Gastroesophageal sphincter (tissue), 4 donors: ENCODE measurements at places on chromosomes 11 and 22.
A peak's percentile ranks its signal among the peaks of the same experiment; 100 is the strongest.

- ATAC-seq = peak; percentile 97
Measured at GRCh38 chr22:38923463-38924346, 33.7 kb upstream of the APOBEC3A start.

DNA sequence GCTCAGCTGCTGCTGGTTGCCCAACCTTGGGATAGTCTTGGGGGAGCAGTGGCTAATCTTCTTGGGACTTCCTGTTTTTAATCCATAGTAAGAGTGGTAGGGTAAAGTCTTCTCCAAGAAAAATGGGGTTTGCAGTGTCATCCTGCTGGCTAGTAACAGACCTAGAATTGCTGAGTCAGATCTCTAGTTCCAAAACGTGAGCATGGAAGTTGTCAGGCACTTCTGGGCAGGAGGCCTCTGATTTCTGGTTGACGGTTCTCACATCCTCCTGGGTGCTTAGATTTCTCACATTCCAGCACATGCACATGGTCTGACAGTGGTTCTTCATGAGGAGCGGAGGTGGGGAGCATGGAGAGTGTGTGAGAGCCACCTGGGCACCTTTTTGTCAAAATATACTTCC is 410.0 kb downstream of the OPCML start:
- no peak for ATAC-seq

DNA sequence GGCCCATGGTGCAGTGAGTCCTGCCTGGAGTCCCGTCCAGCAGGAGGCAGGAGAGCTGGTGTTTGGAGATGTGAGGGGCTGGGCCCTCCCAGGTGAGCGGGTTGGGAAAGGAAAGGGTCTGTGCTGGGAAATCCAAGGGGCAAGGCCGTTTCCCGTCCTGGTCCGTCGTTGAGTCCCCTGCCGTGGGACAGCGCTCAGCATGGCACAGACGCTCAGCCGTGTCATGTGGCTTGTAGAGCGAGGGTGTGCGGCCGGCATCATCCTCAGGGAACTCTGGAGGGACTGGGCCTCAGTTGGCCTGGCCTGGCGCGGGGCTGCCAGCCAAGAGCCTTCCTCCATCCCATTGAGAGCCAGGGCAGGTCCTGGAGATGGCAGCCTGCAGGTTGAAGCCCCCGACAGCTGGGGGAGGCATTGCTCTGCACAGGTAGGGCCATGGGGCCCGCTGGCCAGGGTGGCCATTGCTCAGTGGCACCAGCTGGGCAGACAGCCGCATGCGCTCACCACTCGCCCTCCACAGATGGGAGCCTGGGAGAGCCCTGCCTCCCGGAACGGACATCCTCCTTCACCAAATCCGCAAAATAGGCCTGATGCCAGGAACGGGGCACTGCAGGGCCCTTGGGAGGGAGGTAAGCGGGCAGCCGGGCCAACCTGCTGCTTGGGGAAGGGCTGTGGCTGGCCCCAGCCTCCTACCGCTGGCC is 28.7 kb downstream of the KCNQ1 start:
- no peak for ATAC-seq

- peak; percentile 89 for ATAC-seq
Measured at GRCh38 chr22:27990879-27991278, 71.8 kb upstream of the PITPNB start.

DNA sequence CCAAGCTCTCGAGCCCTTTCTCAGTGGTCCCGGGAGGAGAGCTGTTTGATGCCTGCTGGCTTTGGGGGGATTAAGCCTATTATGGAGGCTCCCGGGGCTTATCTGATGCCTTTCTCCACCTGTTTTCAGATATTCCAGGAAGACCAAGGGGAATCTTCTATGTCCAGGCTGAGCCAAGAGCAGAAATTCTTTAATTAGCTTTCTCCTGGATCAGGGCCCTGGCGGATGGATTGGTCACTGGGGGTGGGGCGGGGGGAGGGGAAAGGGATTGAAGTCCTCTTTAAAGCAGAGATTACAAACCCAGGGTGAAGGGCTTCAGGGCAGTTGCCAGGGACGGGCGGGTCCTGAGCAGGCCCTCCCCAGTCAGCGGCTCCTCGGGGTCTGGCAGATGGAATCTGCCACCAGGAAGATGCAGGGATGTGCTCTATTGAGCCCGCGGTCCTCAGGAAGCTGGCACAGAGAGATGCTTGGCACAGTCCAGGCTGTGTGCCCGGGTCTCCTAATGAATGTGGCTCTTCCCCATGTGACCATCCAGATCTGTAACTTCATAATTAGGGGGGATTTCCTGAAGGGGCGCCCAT is 33.6 kb downstream of the MACROD1 start:
- no peak for ATAC-seq

DNA sequence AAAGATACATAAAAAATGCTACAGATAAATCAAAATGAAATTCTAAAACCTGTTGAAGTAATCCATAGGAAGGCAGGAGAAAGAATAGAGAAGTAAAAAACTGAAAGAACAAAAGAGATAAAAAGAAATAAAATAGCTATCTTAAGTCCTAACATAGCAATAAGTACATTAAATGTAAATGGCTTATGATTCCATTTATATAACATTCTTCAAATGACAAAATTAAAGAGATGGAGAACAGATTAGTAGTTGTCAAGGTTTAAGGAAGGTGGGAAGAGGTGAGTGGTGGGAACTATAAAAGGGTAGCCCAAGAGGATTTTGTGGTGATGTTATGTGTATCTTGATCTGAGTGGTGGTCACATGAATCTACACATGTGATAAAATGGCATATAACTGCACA is 254.8 kb downstream of the FAM76B start:
- ATAC-seq = no peak

DNA sequence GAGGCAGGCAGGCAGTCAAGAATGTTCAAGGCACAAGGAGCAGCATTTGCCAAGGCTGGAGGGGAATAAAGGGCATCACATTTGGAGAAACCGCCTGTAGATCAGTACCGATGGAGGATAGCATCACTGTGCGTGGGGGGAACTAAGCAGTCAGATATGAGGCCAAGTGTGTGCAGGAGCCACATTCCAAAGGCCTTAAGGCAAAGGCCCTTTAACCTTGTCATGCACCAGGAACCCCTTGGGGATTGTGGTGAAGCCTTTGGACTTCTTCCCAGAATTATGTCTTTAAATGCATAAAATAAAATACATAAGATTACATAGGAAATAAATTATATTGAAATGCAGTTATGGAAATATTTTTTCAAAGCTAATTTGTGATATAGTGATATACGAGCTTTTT is 532.1 kb downstream of the BUD13 start:
- no peak for ATAC-seq

DNA sequence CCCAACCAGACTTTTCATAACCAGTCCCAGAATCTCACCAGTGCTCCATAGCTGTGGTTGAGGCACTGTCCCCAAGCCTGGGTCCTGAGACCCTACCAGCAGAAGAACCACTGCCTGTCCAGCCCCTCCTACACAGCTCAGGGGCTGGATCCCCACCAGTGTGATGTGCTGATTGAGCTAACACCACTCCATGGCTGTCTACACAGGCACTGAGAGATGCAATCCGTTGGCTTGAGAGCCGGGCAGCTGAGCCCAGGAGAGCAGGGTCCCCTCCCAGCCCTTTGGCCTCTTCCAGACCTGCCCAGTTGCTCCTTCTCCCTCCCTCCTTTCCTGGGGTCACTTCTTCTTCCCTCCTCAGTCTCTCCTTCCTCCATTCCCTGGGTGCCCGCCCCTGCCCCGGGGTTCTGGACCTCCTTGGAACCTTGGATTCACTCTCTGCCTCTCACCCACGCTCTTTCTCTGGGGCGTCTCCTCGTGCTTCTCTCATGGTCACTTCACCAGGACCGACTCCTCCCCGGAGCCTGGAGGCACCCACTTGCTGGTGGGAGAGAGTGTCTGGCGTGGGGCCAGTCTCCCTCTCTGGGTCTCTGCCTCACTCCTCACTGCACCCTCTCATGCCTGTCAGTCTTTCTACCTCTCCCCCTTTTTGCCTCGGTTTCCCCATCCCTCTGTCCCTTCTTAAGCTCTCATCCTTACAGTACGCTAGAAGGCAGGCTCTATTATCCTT is 706 bp upstream of the SCYL1 start:
- peak; percentile 44 for ATAC-seq

DNA sequence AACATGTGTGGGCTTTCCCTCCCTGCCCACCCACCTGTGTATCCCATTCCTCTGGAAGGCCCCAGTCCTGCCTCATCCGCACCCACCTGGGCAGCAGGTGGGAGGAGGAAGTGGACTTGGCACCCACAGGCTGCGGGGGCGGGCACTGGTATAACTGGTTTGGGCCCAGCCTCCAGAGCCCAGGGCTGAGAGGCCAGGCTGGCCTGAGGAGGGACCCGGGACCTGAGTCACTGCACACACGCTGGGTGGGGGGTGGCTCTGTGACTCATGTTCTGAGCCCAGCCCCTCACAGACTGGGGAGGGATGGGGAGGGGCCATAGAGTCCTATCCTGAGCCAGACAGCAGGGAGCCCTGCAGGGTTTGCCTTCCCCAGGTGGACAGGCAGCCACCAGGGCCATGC is 16.7 kb downstream of the PHLDA2 start:
- ATAC-seq = peak; percentile 18

DNA sequence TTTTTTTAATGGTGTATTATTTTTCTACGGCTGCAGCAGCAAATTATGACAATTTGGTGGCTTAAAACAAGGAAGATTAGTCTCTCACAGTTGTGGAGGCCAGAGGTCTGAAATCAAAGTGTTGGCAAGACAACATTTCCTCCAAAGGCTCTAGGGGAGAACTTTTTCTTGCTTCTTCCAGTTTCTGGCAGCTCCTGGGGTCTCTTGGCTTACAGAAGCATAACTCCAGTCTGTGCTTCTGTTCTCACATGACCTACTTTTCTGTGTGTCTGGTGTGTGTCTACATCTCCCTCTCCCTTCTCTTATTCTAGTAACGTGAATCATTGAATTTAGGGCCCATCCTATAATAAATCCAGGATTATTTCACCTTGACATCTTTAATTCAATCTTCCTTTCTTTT is 551.9 kb upstream of the LUZP2 start:
- ATAC-seq = no peak

DNA sequence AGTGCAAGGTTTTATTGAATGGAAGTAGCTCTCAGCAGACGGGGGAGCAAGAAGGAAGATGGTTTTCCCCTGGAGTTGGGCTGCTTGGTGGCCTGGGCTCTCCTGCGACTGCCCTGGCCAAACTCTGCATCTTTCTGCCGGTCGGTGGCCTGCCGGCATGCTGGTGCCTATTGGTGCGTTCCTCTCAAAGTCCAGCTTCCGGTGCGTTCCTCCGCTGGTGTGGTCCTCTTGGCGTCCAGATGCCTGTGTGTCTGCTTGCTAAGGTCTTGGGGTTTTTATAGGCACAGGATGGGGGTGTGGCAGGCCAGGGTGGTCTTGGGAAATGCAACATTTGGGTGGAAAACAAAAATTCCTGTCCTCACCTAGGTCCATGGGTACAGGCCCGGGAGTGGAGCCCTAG is 567.4 kb upstream of the CNTN5 start:
- ATAC-seq = no peak

DNA sequence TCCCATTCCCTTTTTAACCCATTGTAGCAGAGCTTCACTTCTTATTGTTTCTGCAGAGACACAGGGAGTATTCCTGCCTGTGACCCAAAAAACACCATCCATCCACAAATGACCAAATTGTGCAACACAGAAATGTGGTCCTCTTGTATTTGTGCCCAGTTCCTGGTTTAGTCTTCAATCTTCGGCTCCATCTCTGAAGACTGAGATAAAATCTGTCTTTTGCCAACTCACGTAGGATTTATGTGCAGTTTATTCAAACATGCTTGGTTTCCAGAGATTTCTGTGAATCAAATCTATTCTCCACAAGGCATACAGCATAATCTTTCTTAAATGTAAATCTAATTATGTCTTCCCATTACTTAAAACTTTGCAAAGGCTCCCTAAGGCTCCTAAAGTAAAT is 307.0 kb downstream of the AASDHPPT start:
- ATAC-seq = no peak

- no peak for ATAC-seq
Measured at GRCh38 chr22:26648528-26649388, 8.6 kb upstream of the MIAT start.

- no peak for ATAC-seq
Measured at GRCh38 chr11:72769680-72770079, 17.5 kb upstream of the ARAP1 start.

DNA sequence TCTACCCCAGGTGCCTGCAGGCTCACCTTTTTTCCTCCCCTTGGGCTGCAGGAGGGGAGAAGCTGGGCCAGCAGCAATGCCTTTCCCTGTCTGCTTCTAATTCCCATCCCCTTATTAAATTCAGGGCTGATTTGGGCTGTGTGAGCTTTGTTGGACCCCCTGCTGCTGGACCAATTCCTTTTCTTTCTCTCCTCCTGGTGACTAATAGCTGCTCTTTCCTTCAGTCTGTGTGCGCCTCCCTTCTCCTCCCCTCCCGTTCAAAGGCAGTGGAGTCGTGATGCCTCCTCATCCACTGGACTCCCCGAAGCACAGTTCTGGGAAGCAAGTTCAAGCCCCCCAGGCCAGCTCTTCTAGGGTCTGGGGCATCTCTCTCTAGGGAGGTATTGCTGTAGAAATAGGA is 567.9 kb upstream of the CADM1 start:
- no peak for ATAC-seq

DNA sequence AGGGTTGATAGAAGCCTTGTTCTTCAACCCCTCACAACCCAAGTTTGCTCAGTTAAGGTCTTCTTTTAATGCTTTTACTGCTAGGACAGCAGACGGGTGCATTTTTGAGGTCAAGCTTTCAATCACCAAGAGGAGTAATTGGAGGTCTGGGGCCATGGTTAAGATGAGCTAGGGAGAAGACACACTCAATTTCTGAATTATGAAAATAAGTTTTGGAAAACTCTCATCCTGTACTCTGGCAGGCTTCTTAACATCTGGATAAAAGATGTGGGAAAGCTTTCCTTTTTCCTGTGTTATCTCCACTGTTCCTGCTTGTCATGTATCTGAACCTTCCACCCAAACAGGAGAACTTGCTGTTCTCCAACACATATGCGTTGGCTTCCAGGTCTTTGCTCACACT is 9.7 kb downstream of the ABTB2 start:
- no peak for ATAC-seq

- ATAC-seq = no peak
Measured at GRCh38 chr11:75966537-75967287, 151.7 kb downstream of the UVRAG start.

- peak; percentile 67 for ATAC-seq
Measured at GRCh38 chr11:12524865-12525264, 147.5 kb downstream of the PARVA start.

DNA sequence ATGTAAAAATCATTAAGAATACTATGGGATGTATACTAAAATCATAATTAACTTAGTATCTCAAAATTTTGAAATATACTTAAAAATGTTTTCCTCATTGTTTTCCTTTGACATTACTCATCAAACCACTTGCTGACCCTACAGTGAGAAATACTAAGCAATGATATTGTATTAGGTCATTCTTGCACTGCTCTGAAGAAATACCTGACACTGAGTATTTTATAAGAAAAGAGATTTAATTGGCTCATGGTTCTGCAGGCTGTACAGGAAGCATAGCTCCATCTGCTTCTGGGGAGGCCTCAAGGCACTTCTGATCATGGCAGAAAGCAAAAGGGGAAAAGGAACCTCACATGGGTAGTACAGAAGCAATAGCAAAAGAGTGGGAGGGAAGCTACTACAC is 950.9 kb upstream of the CHORDC1 start:
- no peak for ATAC-seq
